ENCODE measurements at places on chromosomes 11 and 22.

DNA sequence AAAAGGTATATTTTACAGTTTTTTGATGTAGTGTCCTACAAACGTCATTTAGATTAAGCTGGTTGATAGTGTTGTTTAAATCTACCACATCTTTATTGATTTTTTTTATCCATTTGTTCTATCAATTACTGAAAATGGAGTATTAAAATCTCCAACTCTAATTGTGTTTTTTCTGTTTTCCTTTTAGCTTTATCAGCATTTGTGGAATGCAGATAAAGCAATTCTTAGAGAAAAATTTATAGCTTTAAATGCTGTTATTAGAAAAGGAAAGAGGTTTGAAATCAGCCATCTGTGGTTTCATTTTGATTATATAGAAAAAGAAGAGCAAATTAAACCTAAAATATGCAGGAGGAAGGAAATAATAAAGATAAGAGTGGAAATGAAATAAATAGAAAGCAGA, 39.4 kb upstream of the CBX6 start:
- DNase-seq = no peak

DNA sequence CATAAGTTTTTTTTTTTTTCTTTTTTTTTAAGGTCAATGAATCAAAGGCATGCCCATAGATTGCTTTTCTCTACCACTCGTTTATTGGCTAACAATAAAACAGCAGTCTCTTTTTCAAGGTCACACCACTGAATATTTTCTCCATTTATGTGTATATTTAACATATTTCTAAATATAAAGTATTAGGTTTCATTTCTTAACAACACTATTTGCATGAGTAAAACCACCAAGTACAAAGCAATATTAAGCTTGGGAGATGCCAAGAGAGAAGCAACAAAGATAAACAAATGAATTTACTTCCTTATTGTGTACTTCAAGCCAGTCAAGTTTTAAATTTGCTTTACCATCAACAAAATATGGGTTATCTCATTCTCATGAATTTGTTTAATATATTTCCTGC, 708.9 kb upstream of the CCDC179 start:
- DNase-seq = no peak

DNA sequence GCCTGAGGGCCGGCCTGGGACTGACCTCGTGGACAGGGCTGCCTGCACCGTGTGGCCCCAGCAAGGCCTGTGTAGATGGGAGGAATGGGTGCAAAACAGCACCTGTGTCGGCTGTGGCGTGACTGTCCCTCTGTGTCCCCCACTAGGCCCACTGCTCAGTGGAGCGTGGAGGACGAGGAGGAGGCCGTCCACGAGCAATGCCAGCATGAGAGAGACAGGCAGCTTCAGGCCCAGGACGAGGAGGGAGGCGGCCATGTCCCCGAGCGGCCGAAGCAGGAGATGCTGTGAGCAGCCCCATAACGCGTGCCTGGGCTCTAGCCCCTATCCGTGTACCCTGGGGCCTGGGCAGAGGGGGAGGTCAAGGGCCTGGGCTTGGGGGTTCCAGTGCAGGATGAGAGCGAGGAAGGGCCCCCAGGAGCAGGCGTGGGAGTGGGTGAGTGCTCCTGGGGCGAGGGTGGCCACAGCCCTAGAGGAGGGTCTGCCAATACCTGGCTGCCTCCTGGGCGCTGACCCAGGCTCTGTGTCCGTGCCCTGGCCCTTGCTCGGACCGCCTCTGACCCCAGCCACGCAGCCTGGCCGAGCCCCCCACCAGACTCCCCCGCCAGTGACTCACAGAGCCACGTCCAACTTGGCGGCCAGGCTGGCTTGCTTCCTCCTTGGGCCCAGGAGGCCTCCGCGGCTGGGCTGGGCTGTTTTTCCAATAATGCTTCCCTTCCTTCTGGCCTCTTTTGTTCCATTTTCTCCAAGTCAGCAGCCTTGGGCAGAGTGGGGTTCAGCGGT, 11.6 kb downstream of the PRR33 start:
- DNase-seq = peak; percentile 42

- DNase-seq = no peak
Observed at GRCh38 chr11:826836-827145, 928 bp upstream of the CRACR2B start.

GRCh38 chr22:38401336-38402084, 53.5 kb downstream of the KCNJ4 start:
- DNase-seq = no peak

DNA sequence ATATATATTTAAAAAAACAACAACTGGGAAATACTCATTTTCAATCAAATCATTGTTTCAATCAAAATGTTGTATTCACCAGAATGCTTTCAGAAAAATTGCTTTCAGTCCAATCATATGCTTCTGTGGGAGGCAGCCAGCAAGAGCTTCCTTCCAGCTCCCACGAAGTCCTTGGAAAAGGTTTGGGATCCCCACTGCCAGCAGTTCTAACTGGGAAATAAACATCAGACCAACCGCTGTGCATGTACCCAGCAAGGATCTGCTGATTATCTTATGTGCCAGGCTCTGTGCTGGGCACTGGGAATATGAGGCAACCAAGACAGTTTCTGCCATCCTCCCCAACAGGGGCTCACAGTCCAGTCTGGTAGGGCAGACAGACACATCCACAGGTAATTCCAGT, 10.8 kb downstream of the RPS13 start:
- DNase-seq = no peak

GRCh38 chr22:46764779-46765485, 2.5 kb downstream of the TBC1D22A start:
- no peak for DNase-seq

DNA sequence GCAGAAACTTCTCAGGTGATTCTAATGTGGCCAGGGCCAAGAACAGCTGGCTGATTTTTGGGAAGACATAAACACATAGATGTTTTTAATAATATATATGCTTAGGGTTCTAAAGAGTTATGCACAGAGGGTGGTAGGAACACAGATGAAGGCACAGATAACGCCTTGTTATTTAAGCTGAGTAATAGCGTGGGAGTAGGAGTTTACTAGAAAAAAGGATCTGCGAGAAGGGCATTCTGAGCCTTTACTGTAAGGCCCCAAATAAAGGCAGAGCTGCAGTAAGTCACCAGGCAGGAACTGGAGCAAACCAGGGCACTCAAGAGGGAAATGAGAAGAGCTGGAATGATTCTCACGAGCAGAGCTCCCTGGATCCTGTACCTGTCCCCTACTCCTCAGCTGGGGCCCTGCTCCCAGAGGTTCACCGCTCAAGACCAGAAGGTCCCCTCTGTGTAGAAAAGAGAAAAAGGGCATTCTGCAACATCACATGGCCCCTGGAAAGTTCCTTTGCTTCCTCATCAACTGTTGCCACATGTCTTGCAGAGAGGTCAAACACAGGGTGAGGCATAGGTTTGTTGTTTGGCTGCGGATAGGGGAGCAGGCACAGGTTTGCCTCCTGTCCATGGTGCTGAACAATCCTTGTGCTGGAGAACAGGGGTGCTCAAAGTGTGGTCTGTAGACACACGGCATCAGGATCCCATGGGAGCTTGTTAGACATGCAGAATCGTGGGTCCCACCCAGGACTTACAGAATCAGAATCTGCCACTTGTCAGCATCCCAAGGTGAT, 125.7 kb downstream of the TENM4 start:
- no peak for DNase-seq

- peak; percentile 56 for DNase-seq
Observed at GRCh38 chr22:43293655-43294392, 49.3 kb downstream of the SCUBE1 start.

DNA sequence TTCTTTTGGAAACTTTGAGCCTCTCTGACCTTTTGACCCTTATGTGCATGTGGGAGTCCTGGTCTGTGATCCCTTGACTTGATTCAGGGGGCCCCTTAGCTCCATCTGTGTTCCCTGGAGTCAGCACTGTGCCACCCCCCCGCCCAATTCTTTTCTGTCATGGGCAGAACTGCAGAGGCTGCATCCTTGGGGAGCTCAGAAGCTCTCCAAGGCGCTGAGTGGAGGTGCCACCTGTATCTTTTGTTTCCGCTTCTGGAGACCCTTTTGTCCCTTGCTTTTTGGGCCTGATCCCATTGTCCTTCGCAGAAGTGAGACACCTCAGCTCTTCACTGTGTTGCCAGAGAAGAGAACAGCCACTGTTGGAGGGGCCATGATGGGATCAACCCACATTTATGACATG, 2.4 kb upstream of the PACS1 start:
- no peak for DNase-seq

GRCh38 chr22:40258501-40258915, 80.8 kb downstream of the TNRC6B start:
- no peak for DNase-seq

DNA sequence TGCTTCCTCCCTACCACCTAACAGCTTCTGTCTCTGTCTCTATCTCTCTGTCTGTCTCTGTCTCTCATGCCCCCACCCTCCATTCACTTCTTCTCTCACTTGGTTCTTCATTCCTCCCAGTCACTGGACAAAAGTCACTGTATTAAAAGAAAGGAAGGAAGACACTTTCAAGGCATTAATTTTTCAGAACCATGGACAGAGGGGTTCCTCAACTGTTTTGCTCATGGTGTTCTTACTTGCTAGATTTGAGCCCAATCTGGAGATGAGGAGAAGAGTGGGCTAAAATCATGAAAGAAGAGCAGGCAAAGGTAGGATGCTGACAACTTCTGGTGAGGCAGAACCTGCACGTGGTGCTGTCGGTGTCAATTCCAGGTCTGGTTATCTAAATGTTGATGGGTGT, 116.7 kb upstream of the LARGE1 start:
- DNase-seq = no peak

DNA sequence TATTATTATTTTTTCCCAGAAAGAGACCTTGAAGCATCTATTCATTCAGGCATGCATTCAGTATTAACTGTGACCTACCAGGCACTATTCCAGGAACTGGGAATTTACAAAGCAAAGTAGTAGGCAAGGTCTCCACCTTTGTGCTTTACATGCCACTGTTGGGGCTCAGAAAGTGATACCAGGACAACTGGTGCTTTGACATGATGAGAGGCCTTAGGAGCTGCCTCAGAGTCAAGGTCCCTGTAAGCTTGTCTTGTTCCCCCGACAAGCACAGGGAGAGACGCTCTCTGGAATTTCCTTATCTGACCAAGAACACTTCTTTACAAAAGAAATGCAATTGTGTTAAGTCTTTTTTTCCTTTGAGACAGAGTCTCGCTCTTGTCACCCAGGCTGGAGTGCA, 2.3 kb upstream of the HMOX1 start:
- DNase-seq = no peak

DNA sequence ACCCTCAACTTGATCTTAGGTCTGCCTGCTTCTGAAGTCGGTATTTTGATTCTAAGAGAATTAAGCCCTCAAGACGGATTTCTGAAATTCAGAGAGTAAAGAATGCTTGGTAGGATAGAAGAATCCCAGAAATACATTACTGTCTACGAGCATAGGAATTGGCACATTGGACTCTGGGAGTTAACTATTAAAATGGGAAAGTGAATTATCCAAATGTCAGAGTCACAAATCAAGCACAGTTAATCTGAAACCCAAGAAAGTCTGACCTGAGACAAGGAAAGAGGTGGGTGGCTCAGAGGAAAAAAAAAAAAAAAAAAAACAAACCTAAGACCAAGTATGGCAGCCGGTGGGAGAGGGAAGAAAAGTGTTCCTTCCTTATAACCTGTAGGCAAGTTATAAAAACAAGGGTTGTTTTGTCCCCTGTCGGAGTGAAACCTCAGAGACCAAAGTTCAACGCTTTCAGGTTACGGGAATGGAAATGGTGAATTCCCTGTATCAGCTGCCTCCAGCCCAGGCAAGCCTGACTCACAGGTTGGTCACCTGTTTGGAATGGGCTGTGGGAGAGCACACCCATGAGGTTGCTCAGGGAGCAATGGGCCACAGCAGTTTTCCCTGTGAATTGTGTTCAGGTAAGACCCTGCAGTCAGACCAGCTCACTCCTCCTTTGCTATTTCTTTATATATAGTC, 139.0 kb downstream of the ETS1 start:
- DNase-seq = no peak

DNA sequence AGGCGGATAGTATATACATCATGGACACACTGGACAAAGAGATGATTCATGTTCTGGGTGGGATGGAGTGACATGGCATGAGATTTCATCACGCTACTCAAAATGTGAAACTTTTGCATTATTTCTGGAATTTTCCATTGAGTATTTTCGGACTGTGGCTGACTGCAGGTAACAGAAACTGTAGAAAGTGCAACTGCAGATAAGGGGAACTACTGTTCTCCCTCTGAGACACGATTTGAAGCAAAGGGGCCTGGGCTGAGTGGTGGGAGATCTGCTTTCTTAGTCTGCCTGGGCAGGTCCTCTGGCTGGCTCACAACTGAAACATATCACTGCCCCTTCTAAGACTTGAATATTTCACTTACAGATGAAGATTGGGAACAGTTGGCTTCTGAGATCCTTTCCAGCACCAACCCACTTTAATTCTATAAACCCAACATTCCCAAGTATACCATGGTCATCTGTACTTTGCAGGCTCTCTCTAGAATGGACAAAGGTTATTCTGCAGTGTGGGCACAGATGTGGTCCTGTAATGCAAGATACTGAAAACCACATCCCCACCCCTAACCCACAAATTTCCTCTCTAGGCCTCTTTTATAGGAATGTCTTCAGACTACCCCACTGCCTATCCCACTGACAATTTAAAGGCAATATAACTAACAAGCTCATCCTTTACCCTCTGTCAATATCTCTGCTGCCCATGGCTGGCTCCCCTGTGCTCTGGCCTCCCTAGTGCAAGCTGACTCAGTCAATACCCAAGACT, 121.1 kb downstream of the KCNC1 start:
- DNase-seq = no peak

DNA sequence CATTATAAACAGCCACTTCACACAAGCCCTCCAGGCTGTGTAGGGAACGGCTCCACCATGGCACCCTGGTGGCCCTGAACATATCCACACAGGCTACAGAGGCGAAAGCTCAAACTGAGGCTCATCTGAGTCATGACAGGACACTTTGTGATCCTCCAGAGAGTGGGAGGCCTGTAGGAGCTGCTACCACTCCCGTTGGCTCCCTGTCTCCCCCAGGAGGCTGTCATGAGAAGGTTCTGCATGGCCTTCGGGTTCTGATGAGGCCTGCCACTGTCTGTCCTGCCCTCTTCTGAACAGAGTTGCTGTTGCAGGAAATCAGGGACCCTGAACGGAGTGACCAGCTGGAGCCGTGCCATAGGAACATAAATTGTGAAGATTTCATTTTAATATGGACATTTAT, 23.8 kb upstream of the ALDH3B2 start:
- no peak for DNase-seq

DNA sequence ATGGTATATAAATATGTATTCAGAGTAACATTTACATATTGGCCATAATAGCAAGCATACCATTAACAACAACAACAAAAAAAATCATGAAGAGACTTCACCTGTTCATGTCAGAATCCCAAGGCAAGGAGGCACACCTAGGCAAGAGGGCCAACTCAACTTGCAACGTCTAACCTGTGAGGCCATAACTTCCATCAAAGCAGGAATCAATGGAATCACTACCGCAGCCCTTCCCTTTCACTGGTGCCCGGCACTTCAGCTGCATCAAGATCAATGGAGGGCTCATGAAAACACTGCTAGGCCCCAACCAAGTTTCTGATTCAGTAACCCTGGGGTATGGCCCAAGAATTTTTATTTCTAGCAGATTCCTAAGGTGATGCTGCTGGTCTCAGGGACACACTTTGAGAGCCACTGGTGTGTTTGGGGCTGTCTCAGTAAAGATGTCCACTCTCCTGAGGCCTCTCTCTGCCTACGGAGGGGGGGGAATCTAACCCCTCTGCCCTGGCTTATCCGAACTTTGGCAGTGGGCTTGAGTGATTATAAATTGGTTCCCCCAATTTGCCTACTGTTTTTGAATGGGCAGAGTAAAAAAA, 8.0 kb downstream of the ZFTA start:
- no peak for DNase-seq

- DNase-seq = no peak
Observed at GRCh38 chr11:44255406-44256071, 54.4 kb downstream of the ALX4 start.
